ENCODE measurements at places on chromosomes 1 and 21.

DNA sequence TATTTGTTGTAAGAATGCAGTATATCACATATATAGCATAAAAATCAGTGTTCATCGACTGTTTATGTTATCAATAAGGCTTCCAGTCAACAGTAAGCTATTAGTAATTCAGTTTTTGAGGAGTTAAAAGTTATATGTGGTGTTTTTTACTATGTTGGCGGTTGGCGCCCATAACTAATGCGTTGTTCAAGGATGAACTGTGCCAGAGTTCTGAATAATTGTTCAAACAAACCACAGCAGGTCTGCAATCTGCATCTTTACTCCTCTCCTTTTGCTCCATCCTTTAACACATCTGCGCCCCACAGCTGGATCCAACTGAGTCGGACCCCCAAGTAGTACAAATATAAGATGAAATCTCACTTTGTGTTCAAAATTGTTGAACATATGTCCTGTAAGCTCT lies 836.1 kb downstream of the LTN1 start:
- DNase-seq: no peak

- no peak for DNase-seq
These were observed 8.1 kb upstream of the INKA2 start for GRCh38 chr1:111747282-111747734.

GRCh38 chr1:193542690-193543089 lies 356.3 kb upstream of the B3GALT2 start:
- DNase-seq: no peak

- DNase-seq: no peak
These were observed 190.1 kb downstream of the HLX start for GRCh38 chr1:221069178-221069903.

GRCh38 chr1:47522935-47523834 lies 85.3 kb downstream of the FOXD2 start:
- DNase-seq: no peak

DNA sequence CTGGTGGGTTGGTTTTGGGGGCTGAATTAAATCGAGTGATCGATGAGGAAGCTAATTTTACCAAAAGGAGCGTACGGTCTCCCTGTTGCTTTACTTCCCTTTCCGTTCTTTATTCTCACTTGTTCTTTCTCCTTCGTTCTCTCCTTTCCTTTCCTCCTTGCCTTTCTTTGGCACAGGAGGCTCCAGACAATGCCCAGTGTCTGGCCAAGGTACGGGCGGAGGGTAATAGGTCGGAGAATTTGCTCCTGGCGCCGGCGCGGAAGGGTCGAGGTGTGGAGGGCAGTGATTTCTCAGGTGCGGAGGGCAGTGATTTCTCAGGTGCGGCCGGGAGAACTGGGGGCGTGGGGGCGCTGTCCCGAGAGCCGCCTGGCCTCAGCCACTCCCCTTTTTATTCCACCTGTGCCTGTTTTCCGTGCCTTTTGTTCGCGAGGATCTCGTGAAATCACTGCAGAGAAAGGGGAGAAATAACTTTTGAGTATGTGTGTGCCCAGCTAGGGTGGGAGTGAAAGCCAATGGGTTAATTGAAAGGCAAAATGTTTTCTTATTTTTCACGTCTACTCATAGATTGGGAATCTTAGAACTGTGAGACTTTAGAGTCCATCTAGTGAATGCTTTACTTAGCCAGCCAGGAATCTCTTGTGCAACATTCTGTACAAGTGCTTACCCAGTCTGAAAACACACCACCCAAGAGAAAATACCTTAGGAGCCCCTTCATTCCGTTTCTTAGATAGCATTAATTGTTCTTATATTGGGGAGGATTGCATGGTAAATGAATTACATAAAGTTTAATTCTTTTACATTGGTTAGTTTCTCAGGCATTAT lies 1.3 kb downstream of the FNBP1L start:
- no peak for DNase-seq

GRCh38 chr1:39959651-39960333 lies 4.8 kb downstream of the MFSD2A start:
- no peak for DNase-seq

DNA sequence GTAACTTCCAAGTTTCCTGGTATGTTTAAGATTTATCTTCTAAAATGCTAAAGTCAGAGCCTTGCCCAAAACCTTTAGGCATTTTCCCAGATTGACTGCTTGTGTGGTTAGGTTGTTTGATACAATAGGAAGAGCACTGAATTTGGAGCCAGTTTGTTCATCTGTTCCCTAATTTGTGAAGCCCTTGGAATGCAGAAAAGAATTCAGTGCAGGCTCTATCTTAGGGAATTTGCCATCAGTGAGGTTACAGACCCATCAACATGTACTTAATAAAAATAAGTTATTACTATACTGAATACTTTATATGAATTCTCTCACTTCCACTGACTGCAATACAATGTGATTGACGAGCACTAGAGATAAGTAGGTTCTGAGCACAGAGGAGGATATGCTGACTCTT lies 120.2 kb downstream of the PIK3R3 start:
- DNase-seq: no peak

DNA sequence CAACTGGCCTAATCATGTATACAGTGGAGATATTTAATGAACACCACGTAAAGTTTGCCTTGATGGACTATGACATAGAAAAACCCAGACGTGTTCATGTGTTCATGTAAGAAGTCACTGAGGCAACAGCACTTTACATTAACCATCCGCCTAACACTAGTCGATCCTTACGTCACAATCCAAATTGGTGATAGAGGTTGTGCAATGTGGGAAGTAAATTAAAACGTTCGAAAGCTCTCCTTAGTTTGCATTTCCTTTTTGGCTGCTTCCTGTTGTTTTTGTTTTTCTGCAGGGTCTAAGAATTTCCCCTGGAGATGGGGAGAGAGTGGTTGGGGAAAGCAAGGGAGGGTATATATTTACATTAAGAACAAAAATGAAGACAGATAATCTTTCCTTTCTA lies 587.5 kb upstream of the ADGRL2 start:
- DNase-seq: no peak

GRCh38 chr1:64875101-64875500 lies 91.2 kb downstream of the JAK1 start:
- DNase-seq: no peak

- DNase-seq: no peak
These were observed 87.3 kb downstream of the HSF2BP start for GRCh38 chr21:43571976-43572375.

DNA sequence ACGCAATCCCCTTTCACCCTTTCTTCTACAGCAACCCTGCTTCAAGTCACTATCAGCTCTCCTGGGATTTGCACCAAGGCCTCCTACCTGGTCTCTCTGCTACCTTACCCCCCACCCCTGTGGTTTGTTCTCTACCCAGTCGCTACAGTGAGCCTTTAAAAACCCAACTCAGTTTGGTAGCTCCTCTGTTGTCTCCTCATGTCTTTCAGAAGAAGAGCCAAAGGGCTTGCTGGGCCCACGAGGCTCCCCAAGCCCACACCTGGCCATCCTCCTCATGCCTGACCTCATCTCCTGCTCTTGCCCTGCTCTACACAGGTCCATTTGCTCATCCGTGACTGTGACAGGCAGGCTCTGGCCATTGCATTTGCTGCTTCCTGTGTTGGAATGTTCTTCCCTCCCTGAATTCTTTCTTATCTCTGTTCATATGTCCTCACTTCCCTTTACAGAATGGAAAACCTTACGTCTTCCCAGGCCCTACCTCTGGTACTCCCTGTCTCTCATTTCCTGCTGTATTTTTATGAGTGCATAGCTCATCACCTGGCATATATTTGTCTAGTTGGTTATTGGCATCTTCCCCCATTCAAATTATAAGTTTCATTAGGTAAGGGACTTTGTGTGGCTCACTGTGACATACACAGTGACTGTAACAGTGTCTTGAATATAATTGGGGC lies 3.3 kb downstream of the RGS16 start:
- no peak for DNase-seq

GRCh38 chr1:40664791-40665190 lies 691 bp downstream of the RIMS3 start:
- DNase-seq: no peak

GRCh38 chr1:27598295-27598687 lies 5.7 kb downstream of the AHDC1 start:
- DNase-seq: no peak

DNA sequence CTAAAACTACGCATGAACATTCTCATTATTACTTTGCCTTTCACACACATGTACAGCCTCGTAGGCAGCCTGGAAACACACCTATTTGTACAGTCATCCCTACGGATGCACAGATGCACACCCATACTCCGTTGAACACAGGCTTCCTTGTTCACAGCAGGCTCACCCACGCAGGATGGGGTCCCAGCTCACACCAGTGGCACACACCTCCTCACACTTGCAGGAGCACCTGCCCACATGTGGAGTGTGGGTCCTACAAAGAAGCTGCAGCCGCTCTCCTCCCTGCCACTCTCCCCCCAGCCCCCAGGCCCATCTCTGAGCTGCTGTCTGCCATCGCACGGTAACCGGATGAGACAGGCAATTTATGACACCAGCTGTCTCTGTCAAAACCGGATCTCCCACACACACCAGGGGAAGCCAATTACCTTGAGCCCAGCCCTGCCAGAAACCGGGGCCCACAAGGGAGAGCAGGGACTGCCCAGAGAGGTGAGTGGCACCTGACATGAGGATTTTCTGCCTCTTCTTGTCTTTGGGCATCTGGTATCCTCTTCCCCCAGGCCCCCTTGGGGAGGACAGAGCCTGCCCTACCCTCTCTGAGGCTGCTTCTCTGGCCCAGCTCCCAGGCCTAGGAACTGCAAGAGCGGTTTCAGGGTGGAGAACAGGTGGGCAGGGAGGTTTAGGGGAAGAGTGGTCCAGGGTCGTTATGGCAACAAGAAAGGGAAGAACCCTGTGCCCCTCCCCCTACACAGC lies 175.4 kb downstream of the IGSF21 start:
- no peak for DNase-seq

GRCh38 chr1:8416881-8417280 lies 99.0 kb downstream of the SLC45A1 start:
- no peak for DNase-seq

DNA sequence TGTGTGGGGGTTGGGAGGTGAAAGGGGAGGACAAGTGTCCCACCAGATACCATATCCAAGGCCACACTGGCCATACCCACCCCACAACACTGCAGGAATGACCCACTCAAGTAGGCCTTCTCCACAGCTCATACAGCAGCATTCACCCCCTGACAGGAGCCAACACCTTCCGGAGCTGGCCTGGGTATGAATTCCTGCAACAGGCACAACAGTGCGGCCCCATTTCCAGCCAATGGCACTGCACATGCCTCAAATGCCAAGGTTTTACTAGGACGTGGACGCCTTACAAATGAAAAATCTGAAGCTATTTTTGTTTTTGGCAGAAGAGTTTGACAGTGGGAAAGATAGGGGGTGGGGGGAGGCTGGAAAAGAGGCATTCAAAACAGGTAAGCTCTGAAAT lies 2.0 kb downstream of the KCND3 start:
- no peak for DNase-seq

DNA sequence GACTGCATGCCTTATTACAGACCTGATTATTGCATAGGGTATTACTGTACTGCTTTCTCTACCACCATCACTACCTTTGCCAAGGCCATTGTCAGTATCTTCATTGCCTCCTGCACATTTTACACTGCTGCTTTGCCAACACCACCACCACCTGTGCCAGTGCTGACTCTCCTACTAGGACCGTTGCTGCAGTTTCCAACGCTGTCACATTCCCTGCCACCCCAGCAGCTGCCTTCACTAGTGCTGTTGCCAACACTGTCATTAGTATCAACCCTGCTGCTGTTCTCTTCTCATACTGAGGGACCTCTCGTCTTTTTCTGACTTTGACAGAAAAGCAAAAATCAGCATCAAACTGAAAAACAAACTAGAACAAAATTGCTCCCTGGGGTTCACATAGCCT lies 394.9 kb upstream of the B3GALT2 start:
- no peak for DNase-seq

DNA sequence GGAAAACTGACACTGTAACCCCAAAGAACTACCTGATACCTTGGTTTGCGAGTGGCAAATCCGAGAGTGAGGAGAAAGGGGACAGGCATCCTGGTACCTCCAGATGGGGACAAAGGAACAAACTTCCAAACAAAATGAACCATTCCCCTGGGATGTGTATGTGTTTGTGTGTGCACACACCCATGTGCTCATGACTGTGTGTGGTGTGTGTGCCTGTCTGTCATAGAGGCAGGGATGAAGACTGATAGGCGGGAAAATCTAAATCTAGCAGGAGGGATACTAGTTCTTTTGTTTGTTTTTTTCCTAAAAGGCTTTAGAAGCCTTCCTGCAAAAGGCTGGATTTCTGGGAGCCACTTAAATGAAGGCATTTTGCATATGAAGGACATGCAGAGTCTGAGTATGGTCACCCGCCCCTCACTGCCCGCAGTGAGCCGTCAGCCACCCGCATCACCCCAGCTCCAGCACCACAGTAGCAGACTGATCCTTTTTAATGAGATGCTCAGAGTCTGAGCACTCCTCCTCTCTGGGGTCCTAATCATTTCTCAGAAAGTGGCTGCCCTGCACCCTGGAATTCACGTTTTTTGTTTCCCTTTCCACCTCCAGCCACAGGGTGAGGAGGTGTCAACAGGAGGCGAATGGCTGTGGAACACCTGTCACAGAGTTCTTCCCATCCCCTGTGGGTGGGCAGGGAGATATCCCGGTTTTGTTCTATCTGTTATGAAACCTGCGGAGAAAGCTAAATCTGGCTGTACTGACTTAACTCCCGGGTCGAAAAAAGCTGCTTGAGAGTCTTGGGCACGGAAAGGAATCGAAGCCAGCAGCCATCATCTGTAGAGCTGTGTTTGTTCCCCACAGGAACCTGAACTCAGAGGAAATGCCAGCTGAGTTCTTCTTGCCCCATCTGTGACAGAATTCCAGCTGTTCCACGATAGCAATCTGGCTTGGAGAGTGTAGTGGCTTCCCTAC lies 34.9 kb downstream of the UTP25 start:
- no peak for DNase-seq

- DNase-seq: no peak
These were observed 27.5 kb upstream of the GNG12 start for GRCh38 chr1:67860776-67861175.

DNA sequence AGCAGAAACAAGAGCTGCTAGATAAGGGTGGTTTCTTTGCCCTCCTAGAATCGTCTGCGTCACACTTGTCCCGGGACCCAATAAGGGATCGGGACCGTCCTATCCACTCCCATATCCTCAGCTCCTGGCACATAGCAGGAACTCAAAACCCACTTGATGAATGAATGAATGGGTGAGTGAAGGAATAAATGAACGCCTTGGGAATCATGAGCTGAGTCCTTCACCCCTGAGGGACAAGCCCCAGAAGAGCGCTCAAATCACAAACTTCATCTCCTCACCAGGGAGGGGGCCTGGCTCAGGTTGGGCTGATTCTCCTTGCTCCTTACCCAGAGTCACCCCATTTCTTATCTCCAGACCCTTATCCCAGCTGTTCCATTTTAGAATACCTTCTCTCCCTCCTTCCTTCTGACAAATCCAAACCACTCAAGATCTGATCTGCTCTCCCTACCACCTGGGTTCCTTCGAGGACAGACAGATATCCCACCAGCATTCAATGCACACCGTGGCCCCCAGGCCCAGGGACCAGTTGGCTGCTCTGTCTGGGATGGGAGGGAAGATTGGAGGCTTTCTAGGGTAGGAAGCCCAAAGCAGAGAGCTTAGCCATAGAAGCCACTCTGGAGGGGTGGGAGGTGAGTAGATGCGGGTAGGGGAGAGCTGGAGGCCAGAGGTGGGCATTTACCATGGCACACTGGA lies 643 bp upstream of the MOB3C start:
- no peak for DNase-seq

- DNase-seq: no peak
These were observed 1.7 kb upstream of the IL6R start for GRCh38 chr1:154403261-154403943.
